ENCODE measurements at places on chromosomes 12 and 14.

DNA sequence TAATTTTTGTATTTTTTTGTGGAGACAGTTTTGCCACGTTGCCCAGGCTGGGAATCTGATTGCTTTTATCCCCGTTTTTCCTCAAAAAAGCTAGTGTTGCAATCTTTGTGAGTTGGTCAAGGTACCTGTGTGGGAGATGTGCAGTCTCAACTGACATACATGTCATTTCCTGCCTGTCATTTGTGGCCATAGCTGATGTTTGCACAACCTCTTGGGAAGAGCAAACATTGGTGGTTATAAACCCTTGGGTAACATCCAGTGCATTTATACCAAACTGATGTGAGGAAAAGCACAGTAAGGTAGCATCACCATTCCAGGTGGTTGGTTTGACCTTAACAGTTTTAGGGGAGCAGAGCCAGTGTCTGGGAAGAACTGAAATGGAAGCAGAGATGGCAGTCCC is 54.7 kb downstream of the ATG14 start:
- DNase-seq, result no peak

DNA sequence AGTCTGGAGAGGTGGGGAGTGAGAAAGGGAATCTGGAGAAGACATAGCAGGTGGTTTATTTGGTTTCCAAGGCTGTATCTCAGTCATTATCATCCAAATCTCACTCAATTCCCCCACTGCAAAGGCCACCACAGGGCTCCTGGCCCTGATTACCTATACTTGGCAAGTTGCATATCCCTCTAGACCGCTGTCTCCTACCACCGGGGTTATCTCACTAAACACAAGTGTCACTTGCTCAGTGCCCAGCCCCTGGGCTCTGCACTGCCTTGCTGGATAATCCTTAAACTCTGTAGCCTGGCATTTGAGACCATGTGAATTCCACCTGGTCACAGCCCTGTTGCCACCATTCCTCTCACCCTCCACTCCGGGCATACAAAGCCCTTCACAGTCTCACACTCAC is 119.0 kb downstream of the RTN1 start:
- DNase-seq, result no peak

DNA sequence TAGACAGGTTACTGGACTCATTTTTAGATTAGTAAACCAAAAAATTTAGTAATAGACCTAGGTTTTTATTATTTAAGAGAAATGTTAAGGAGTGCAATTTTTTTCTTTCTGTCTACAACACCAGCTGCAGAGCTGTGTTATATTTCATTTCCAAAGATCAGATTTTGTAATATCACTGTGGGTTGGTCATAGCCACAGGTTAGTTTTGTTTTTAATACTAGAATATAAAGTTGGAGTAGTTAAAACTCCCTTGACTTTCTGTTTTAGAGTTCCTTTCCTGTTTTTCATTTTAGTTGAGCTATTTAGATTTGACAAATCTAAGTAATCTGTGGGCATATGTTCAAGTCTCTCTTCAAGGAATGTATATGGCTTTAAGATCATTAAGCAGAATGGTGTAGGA is 30.7 kb upstream of the GARIN2 start:
- no peak for DNase-seq

DNA sequence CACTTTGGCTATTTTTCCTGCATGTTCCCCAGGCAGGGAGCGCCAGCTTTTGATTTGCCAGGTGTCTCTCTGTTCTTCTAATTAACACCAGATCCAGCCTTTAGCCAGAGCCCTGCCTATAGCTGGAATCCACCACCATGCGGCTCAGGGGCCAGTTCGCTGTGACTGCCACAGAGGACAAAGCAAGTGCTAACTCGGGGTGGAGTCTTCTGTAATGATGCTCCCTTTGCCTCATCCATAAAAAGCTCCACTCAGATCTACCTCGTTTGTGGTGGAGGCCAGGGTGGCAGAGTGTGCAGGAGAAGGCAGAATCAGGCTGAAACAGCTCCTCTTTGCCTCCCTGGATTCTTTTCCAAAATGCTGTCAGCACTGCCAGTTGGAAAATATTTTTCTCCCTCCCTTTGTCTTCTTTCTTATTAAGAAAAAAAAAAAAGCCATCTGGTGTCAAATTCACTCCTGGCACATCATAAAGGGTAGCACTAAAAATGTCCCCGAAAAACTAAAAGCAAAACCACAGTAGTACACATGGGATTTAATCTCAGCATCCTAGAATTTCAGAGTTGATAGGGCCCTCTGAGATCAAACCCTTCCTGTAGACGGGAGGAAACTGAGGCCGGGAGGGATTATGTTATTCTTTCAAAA is 18.0 kb upstream of the CTDSP2 start:
- DNase-seq, result no peak

GRCh38 chr12:69329669-69330428 is 18.3 kb upstream of the LYZ start:
- DNase-seq, result no peak

GRCh38 chr14:100664841-100665510 is 61.7 kb upstream of the DLK1 start:
- no peak for DNase-seq

GRCh38 chr14:68955164-68955850 is 23.8 kb downstream of the ACTN1 start:
- no peak for DNase-seq

- peak; percentile 41 for DNase-seq
Observed at GRCh38 chr12:51341251-51342007, 5.0 kb downstream of the CELA1 start.

- no peak for DNase-seq
Observed at GRCh38 chr12:27213304-27213703, 30.8 kb upstream of the STK38L start.

GRCh38 chr12:6978188-6978587 is 7.5 kb downstream of the EMG1 start:
- DNase-seq, result no peak

DNA sequence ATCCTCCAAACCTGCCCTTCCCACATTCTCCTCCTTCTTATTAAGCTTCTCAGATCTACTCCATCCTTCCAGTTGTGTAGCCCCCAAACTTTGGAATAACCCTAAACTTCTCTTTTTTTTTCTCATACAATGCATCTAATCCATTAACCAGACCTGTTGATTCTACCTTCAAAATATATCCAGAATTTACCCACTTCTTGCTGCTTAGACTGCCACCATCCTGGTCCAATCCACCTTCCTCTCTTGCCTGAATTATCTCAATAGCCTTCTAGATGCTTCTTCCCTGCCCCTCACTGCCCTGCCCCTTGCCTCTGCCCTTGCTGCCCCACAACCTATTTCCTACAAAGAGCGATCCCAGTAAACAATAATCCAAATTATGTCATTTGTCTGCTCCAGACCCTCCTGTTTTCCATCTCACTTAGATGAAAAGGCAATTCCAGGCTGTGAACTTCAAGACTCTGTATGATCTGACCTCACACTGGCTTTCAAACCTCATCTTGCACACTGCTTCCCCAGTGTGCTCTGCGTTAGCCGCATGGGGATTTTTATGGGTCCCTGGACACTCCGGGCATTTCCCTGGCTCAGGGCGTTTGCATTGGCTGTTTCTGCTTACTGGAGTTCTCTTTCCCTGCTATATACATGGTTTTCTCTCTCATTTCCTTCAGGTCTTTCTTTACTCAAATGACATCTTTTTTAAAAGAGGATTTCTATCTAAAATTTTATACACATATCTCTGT is 42.6 kb upstream of the HIF1A start:
- DNase-seq, result no peak

DNA sequence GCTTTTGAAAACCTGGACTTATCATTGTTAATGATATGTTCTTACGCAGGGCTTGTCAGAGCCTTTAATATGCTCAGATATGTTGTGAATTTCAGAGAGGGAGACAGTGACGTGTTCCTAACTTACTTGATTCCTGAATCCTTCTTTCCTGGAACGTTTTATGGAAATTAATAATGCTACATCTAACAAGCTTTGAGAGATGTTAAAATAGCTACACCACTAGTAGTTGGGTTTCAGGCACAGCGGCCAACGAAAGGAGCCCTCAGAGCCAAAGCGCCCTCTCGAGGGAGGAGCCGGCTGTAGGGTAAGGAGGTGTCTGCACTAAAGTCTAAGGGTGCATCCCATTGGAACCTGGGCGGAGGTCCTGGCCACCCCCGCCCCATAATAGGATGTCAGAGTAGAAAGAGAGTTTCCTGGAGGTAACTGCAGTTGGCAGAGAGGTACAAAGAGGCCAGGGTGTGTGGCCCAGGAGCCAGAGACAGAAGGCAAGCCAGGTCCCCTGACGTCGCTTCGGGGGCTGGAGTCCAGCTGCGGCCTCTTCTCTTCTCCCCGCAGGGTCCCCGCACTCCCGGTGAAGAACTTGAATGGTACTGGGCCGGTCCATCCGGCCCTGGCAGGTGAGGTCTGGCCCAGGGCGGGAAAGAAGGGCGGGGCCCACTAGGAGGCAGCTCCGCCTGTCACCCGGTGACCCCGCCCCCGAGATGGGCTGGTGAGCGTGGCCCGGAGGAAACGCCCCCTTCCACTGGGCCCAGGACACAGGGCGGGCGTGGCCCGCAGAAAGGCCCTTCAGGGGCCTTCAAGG is 36.3 kb downstream of the DTX1 start:
- no peak for DNase-seq
